GM03348 (cell line): ENCODE measurements at places on chromosomes 11 and 22.
A peak's percentile ranks its signal among the peaks of the same experiment; 100 is the strongest.

DNA sequence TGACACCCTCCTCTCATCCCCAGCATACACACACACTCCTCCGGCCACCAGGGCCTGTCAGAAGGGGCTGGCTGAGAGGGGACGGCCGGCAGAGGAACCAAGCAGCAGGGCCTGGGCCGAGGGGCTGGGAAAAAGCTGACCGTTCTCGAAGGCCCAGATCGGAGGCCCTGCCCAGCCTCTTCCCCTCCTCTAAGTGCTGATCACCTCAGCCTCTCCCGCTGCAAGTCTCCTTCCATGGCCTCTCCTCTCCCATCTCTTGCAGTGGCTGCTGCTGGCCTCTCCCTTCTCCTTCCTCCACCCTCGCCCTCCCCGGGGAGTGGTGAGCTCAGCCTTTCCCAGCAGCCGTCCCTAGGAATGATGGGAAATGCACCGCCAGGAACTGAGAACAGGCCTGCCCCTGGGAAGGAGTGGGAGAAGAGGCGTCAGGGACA, 39.6 kb downstream of the ARRB1 start:
- DNase-seq, result peak; percentile 86

GRCh38 chr11:72758690-72759389, 6.6 kb upstream of the ARAP1 start:
- no peak for DNase-seq

- peak; percentile 6 for DNase-seq
Measured at GRCh38 chr11:107457205-107457557, 444 bp downstream of the CWF19L2 start.

DNA sequence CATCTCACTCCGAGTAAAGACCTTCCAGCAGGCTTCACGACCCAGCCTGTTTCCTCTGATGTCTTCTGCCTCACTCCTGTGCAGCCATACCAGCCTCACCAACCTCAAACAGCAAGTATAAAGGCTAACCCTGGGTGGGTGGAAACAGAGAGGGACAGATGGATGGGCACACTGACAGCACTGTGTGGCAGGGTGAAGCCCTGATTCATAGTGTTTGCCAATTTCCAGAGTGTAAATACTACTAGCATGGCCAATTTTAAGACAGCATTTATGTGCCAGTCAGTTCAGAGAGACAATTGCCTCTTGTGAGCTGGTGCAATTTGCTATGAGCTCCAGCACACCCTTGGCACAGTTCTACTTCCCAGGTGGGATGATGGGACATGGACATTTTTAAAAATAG, 21.5 kb downstream of the TST start:
- DNase-seq, result no peak

DNA sequence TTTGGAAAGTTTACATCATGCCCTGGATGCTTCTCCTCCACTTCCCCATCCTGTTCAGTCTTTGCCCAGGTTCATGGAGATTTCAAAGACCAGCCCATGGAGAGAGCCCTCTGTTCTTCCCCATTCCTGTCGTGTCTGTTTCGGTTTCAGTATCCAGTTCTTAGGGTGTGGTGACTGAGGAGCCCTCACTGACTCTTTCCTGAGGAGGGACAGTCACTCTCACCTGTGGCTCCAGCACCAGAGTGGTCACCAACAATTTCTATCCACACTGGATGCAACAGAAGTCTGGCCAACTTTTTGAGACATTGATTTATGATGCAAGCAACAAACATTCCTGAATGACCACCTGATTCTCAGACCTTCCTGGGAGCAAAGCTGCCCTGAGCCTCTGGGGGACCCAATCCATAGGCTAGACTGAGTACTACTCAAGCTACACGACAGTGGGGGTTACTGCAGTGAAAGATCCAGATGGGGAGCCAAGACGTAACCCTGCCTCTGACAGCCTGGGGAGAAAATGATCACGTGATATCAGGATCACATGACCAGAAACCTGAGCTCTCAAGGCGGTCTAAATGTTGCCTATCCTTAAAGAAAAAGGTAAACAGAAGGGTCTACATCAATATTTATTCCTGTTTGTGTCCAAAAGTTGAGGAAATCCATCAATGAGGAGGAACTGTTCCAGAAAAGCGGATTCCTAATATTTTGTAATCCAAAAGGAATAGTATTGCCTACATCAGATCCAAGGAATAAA, 76.2 kb upstream of the VPREB1 start:
- DNase-seq, result no peak

DNA sequence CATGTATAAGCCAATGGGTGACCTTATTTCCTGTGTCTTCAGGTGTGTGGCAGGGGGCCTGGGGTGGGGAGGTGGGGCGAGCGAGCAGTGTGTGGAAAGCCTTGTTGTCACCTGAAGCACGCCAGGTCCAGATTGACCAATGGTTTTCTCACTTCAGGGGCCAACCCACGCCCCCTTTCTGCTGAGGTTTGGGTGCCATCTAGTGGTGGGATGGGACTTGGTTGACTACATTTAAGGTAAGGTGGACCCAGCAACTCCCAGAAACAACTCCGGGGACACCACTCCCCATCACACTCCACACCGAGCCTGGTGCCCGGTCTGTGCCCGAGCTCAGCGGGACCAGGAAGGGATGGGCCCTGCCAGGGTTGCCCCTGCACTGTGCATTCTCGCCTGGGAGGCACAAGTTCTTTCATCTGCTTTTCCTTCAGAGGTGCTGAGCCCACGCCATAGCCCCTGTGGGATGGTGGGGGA, 40.0 kb downstream of the TPCN2 start:
- DNase-seq, result peak; percentile 93

DNA sequence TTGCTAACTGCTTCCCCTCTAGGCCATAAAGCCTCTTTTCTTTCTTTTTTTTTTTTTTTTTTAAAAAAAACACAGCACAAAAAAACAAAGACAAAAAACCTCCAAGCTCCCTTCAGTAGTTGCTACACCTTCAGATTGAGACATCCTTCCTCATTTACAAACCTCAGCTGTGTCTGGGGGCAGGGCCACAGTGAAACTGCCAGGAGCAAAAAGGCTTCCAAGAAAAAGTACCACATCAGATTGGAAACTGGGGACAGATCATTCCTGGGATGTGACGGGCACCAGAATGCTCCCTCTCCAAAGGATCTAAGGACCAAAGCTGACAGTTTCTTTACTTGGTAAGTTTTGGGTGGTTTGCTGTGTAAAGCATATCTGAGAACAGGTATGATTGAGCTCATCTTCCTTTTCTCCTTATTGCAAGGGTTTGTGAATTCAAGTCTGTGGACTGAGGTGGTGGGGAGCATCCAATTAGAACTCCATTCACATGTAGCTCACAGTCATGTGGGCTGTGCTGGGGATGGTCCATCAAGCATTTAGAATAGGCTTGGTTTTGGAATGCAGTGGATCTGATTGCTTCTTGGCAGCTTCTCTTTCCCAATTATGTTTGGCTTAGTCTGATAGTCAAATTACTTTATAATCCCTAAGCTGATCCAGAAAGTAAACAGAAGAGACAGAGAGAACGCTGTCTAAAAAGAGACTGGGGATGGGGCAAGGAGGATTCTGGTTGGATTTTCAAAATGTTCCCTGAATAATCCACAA, 705 bp downstream of the BBOX1 start:
- no peak for DNase-seq
